ENCODE measurements at places on chromosomes 4 and X. TPM values are rescaled to one million over a fixed set of nuclear protein-coding genes. Genes with fewer than 3 reads are reported as not detected.

DNA sequence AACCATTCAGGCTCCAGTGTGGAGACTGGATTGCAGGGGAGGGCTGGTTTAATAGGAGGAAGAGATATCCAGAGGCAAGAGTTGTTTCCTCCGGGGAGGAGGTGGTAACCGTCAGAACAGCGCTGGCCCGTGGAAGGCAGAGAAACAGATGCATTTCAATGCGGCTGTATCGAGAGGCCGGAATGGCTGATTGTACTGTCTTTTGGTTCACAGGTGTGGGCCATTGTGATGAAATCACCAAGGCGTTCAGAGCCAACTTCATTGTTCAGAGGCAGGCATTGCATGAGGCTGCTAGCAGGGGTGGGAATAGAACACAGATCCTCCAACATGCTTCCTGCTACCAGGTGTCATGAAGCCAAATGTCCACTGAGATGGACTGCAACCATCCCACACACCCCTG is 53.0 kb downstream of the SHOX start:
- no peak for DNase-seq
- H3K27ac ChIP-seq: no peak overlapping the region
- no peaks in the 10 kb centered on the region for H3K36me3 ChIP-seq
- H3K27me3 ChIP-seq: no peaks in the 10 kb centered on the region

GRCh38 chr4:7538518-7538917 is 103.8 kb upstream of the PSAPL1 start:
- H3K4me3 ChIP-seq: no peak overlapping the region
- no peak for DNase-seq
- H3K4me1 ChIP-seq: peaks cover 5% of the 10 kb centered on the region
- H3K27me3 ChIP-seq: no peaks in the 10 kb centered on the region

GRCh38 chrX:72245461-72246089 is 6.7 kb upstream of the ERCC6L start:
- no peak overlapping the region for H3K4me3 ChIP-seq
- H3K36me3 ChIP-seq: no peaks in the 10 kb centered on the region
- no peak overlapping the region for H3K27ac ChIP-seq
- peak; percentile 24 for DNase-seq
- no peaks in the 10 kb centered on the region for H3K4me1 ChIP-seq
- H3K27me3 ChIP-seq: no peaks in the 10 kb centered on the region

DNA sequence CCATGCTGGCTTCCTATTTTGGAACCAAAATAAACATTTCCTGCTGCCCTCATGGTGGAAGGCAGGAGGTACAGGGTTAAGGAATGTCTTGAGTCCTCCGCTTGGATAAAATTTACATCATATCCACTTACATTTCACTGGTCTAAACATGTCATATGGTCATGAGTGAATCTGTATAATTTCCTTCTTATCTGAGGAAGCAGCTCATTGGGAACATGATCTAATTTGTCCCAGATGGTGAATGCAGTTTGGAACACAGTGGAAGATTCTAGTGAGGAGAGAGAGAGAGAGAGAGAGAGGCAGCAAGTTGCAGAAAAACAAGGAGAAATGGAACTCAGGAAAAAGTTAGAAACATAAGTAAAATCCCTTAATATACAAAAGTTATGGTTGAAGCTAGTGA is 46.8 kb downstream of the MXRA5 start:
- no peak overlapping the region for H3K4me3 ChIP-seq
- no peaks in the 10 kb centered on the region for H3K36me3 ChIP-seq
- no peaks in the 10 kb centered on the region for H3K4me1 ChIP-seq

DNA sequence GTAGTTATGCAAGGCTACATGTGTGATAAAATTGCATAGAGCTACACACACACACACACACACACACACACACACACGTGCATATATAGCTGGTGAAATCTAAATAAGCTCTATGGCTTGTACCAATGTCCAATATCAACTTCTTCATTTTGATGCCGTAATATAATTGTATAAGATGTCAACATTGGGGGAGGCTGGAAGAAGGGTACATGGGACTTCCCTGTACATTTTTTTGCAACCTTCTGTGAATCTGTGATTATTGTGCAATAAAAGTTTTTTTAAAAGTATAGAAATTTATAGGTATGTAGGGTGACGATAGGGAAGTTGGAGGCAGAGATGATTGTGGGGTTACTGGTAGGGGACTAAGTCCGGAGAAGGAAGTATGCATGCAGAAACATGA is 105.5 kb downstream of the HDAC8 start:
- DNase-seq: no peak
- no peaks in the 10 kb centered on the region for H3K36me3 ChIP-seq
- H3K27ac ChIP-seq: no peak overlapping the region
- H3K4me3 ChIP-seq: no peak overlapping the region
- H3K27me3 ChIP-seq: no peaks in the 10 kb centered on the region

The EPGN gene
- polyA plus RNA-seq: 0.29 TPM

The STBD1 gene
- polyA plus RNA-seq: 0.27 TPM

GRCh38 chrX:97740886-97741285 is 857.2 kb downstream of the RPA4 start:
- H3K36me3 ChIP-seq: no peaks in the 10 kb centered on the region
- no peak overlapping the region for H3K4me3 ChIP-seq
- DNase-seq: no peak
- H3K27ac ChIP-seq: no peak overlapping the region
- no peaks in the 10 kb centered on the region for H3K27me3 ChIP-seq

The TAF9B gene
- polyA plus RNA-seq: 29.3 TPM

GRCh38 chr4:152937336-152938236 is 1.5 kb downstream of the FHDC1 start:
- no peak overlapping the region for H3K27ac ChIP-seq
- H3K27me3 ChIP-seq: peaks cover 9% of the 10 kb centered on the region
- no peaks in the 10 kb centered on the region for H3K36me3 ChIP-seq
- peak; percentile 11 for DNase-seq
- H3K4me1 ChIP-seq: peaks cover 8% of the 10 kb centered on the region

GRCh38 chrX:74421036-74421739 is at the start of gene SLC16A2:
TSS of gene SLC16A2 (plus strand) at chrX:74421493. CDS start at chrX:74421638, 145 bp downstream.
- H3K36me3 ChIP-seq: no peaks in the 10 kb centered on the region
- H3K4me1 ChIP-seq: peaks cover 3% of the 10 kb centered on the region
- H3K27ac ChIP-seq: no peak within 1 kb of the TSS
- DNase-seq: no peak

- H3K27me3 ChIP-seq: no peaks in the 10 kb centered on the region
- H3K4me3 ChIP-seq: no peak overlapping the region
- no peak for DNase-seq
These were observed 478.9 kb downstream of the KCNIP4 start for GRCh38 chr4:21469438-21470300.

DNA sequence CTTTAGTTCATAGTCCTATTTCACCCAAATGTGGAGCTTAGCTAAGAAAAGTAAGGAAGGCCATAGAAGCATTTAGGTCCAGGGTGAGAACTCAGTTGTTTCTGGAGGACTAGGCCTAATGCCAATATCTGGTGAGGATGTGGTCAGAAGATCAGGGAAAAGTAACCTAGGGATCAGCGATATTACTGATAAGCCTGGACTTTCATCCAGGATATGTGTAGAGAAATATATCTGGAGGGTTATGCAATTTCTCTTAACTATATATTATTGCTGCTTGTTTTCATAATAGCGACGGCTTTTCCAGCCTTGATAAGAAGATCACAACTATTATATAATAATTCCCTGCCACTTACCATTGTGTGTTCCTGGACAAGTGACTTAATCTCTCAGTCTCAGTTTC is 81.1 kb downstream of the FRAS1 start:
- no peaks in the 10 kb centered on the region for H3K4me1 ChIP-seq
- DNase-seq: no peak
- no peak overlapping the region for H3K4me3 ChIP-seq
- no peaks in the 10 kb centered on the region for H3K27me3 ChIP-seq
- H3K36me3 ChIP-seq: no peaks in the 10 kb centered on the region
- no peak overlapping the region for H3K27ac ChIP-seq

DNA sequence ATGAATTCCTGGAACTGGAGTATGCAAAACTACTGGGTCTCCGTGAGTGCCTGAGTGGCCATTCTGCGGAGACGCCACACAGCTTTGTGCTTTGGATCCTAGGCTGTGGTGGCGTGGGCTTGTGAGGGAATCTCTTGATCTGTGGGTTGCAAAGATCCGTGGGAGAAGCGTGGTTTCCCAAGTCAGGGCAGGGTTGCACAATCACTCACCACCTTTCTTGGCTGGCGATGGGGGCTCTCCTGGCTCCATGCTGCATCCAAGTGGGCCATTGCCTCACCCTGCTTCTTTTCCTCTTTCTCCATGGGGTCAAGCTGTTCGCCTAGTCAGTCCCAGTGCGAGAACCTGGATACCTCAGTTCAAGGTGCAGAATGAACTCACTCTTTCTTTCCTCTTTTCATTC is 62.5 kb downstream of the SLAIN2 start:
- no peaks in the 10 kb centered on the region for H3K27me3 ChIP-seq
- no peaks in the 10 kb centered on the region for H3K4me1 ChIP-seq
- no peaks in the 10 kb centered on the region for H3K36me3 ChIP-seq
- no peak overlapping the region for H3K27ac ChIP-seq

The INPP4B gene
- 77.5 TPM for polyA plus RNA-seq

The MAPK10 gene
- not detected for polyA plus RNA-seq

The MTM1 gene
- 14.7 TPM for polyA plus RNA-seq

DNA sequence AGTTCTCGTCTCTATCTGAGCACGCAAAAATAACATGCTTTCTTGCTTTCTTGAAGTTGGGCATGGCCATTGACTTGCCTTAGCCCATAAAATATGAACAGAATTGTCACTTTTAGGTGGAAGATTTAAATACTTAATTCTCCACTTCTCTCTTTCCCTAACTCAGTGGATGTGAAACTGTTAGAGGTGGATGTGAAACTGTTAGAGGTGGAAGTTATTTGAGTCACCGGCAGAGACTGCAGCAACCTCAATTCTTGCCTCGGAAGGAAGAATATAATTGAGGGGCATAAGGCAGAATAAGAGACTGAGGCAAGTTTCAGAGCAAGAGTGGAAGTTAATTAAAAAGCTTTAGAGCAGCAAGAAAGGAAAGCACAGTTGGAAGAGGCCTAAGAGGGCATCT is 2.8 kb upstream of the PARM1 start:
- H3K27ac ChIP-seq: no peak overlapping the region
- H3K4me1 ChIP-seq: no peaks in the 10 kb centered on the region
- no peaks in the 10 kb centered on the region for H3K36me3 ChIP-seq
- no peak for DNase-seq
- H3K27me3 ChIP-seq: no peaks in the 10 kb centered on the region
- no peak overlapping the region for H3K4me3 ChIP-seq

DNA sequence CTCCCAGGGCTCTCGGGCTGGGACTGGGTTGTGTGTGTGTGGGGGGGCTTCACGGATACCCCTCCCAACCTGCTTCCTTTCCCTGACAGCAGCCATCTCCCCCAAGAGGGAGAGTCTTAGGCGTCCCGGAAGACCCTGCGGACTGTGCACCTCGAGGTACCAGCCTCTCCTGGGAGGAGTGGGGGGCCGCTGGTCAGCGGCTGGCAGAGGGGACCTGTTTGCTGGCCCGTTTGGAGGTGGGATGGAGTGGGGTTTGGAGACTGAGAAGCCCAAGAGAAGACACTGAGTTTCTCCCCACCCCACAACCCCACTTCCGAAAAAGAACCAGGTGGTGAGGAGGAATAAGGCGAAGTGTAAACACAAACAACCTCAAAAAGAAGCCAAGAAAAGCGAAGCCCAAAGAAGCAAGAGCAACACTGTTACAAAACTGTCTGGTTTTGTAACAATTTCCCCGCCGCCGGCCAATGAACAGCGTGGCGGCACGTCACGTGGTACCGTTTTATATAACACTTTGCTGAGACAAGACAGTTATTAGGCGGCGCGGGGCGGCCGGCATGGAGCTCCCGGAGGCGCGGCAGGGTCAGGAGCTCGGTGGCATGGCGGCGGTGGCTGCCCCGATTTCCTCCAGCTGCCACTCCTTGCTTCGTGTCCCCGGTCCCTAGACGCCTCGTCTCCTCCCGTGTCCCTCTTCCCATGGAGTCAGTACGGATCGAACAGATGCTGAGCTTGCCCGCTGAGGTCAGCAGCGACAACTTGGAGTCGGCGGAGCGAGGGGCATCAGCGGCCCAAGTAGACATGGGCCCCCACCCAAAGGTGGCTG is at the start of gene LONRF3:
Gene LONRF3 (plus strand): TSS at position 531 of the 820 bp plus-strand sequence. CDS start 163 bp downstream, at position 694.
- DNase-seq: peak; percentile 59
- H3K4me1 ChIP-seq: no peaks in the 10 kb centered on the region
- H3K36me3 ChIP-seq: no peaks in the 10 kb centered on the region
- H3K4me3 ChIP-seq: peak within 1 kb of the TSS; percentile 64

- no peaks in the 10 kb centered on the region for H3K27me3 ChIP-seq
- H3K36me3 ChIP-seq: no peaks in the 10 kb centered on the region
- no peaks in the 10 kb centered on the region for H3K4me1 ChIP-seq
- no peak overlapping the region for H3K27ac ChIP-seq
- DNase-seq: peak; percentile 49
These were observed 195.2 kb upstream of the STK26 start for GRCh38 chrX:131827935-131828334.

DNA sequence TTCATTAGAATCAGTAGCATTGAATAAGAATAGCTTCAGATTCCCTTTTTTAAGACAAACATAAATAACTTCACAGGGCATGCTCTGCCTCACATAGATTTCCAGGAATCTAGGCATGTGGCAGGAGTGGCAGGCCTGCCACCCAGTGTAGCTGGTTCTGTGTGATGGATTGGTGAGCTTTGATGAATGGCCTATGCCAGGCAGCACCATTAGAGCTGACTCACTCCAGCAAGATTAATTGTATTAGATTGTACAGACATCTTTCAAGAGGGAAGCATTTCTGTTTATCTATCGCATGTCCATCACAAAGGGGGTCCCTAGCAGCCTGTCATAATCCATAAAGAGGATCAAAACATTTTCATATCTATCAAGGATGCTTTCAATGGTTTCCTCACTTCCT is 71.9 kb downstream of the NAA11 start:
- no peak overlapping the region for H3K27ac ChIP-seq
- DNase-seq: no peak
- H3K4me3 ChIP-seq: no peak overlapping the region
- H3K27me3 ChIP-seq: no peaks in the 10 kb centered on the region
- no peaks in the 10 kb centered on the region for H3K4me1 ChIP-seq

DNA sequence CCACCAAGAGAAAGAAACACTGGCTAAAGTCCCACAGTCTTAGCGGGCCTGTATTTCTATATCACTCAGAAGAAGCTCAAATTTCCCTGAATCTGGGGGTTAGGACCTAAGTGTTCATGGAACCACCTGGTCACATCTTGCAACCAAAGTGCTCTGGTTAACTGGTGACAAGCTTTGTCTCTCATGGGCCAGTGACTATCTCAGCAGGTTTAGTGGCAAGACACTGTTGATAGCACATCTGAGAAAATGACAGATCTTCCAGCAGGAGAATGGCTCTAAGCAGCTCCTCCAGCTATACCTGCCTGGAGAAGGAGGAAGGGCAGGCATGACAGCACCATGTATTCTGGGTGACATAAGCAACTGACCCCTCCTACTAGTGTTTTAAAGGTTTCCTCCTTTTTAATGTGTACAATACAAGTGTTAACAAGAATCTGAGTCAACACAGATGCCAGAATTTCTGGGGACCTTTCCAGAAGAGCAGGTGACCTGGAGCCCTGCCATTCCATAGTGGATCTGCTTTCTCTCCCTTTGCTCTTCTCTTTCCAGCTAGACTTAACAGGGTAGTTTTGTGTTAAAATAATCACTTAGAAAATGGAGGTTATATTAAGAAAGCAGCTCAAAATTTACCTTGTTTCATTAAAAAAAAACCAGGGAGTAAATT is 17.3 kb upstream of the QRFPR start:
- no peaks in the 10 kb centered on the region for H3K27me3 ChIP-seq
- no peak overlapping the region for H3K27ac ChIP-seq
- no peak for DNase-seq
- no peaks in the 10 kb centered on the region for H3K4me1 ChIP-seq
- no peaks in the 10 kb centered on the region for H3K36me3 ChIP-seq

The EXOC1L gene
- not detected for polyA plus RNA-seq

The SETD7 gene
- 1.0 TPM for polyA plus RNA-seq

The SGMS2 gene
- polyA plus RNA-seq: not detected
